Left colon (tissue), 2 donors: ENCODE measurements at places on chromosomes 4 and X.

DNA sequence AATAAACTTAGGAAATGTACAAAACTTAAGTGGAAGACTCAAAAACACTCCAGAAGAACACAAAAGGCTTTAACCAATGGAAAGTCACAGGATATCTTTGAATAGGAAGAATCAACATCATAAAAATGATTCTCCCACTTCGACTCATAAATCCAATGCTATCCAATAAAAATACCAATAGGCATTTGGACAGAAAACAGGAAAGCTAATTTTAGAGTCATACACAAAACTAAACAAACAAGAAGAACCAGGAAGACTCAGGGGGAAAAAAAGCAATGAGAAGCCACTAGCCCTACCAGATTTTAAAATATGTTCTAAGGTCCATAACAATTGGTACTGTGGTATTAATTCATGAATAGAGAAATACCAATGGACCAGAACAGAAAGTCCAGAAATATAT, 28.2 kb downstream of the SLC9A7 start:
- DNase-seq = no peak

DNA sequence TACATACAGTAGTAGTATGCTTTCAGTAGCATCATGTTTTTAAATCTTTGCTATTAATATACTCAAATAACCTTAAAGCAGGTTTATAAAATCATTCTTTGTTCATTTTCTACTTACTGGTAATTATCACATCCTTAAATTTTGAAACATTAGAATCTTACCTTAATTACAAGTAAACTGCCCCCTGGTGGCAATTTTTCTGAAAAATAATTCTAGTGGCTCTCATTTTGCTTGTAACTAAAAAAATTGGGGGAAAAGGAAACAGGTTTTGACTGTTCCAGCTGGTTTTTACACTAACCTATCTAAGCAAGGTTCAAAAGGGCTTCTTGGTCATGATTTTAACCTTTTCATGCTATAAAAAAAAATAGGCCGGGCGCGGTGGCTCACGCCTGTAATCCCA, 18.5 kb upstream of the DCAF4L1 start:
- no peak for DNase-seq

- no peak for DNase-seq
Measured at GRCh38 chr4:26647523-26648224, 63.8 kb downstream of the TBC1D19 start.

DNA sequence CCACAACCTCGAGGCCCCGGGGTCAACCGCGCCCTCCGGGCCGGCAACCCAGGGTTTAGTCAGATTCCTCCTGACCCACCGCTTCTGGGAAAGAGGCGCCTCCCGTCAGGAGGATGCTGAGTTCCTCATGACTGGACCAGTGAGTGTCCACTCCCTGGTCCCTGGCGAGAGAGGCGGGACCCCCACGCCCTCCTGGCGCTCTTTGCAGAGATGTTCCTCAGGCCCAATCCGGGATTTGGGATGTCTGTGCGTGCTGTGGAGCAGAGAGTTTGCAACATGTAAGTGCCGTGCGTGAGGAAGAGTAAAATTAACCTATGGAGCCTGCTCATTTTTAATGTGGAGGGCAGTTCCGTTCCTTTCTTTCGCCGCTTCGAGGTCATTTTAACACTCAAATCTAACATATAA, 824 bp upstream of the UGDH start:
- DNase-seq = no peak

- no peak for DNase-seq
Measured at GRCh38 chrX:68683580-68683979, 36.1 kb downstream of the STARD8 start.

DNA sequence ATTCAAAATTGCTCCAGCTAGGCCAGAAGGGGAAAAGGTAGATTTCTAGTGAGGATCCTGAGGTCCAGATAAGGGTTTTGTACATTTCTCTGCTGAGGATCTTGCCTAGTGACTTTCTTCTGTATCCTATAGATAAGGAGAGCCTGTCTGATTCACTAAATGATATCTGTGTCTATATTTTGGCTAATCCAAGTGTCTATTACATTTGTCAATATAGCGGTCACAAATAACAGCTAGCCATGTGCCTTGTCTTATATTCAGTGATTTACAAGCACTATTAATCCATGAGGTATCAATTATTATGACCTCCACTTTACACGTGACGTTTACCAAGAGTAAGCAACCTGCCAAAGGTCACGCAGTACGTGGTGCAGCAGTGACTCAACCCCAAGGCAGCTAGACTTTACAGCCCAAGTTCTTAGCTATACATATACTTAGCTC, 41.6 kb downstream of the TMEM165 start:
- no peak for DNase-seq

- DNase-seq = no peak
Measured at GRCh38 chrX:79281775-79282174, 85.4 kb downstream of the ITM2A start.

DNA sequence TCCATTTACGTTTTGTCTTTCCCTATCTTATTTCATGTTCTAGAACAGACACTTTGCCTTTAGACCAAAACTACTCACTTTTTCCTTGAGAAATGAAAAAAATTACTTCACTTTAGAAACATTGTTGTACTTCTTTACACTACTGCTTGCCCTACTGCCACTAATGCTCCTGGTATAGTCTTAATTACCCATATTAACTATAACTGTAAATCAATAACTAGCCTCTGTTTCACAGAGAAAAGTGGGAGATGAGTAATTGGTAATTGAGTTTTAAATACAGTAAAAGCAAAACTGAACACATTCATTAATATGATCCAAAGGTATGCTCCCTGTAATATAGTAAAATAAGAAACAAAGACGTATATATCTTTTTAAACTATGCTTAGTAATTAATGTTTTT, 111.1 kb upstream of the JADE1 start:
- no peak for DNase-seq

- no peak for DNase-seq
Measured at GRCh38 chr4:13445841-13446790, 38.0 kb downstream of the RAB28 start.

DNA sequence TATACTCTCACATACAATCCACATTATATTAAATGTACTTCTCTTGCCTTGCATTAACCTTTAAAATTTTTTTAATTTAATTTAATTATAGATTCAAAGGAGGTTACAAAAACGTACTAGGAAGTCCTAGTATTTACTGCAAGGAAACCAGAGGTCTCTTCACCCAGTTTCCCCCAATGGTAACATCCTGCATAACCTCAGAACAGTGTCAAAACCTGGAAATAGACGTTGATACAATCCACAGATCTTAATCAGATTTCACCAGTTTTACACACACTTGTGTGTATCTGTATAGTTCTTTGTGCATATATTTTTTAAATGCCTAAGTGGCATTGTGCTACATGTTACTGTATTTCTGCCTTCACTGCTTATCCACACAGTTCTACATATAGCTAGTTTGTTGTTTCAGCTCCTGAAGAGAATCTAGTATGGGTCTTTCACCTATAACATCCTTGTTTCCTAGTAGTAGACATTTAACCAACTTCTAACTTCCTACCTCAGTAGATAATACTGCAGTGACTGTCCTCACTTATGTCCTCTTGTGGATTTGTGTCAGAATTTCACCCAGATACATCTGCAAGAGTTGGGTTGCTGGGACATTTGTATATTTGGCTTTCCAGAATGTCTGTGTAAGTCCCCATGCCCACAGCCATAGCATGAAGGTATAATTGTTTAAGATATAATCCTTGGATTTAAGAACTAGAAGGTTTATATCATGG, 103.2 kb downstream of the NFKB1 start:
- no peak for DNase-seq

- no peak for DNase-seq
Measured at GRCh38 chr4:141294306-141294705, 73.6 kb downstream of the ZNF330 start.

- DNase-seq = no peak
Measured at GRCh38 chr4:76883147-76883546, 14.8 kb downstream of the SOWAHB start.

DNA sequence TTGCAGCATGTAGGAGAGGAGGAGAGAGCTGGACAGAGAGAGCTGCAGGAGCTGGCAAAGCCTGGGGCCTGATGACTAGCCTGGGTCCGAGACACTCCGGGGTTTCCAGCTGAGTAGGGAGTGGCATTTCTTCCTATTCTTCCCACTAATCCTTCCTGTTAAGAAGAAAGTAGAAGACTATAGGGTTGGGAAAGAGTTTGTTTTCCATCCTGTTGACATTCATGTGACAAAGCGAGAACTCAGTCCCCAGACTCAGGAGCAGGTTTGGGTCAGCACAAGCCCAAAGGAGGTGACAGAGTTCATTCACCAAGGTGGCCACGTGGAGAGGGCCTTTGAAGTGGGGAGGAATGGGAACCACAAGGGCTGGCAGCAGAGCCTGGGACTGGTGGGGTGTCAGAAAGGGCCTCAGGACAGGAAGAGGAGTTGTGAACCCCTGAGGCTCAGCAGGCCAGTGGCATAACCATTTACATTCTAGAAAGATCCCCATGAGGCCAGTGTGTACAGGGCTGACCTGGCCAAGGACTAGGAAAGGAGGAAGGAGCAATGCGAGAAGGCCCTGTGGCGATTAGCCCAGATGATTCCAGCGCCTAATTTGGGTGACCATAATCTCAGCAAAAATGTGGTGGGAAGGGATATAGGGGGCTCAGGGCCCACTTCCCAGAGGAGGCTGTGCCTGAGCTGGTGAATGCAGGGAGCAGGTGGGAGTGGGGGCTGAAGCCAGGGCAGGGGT, 3.3 kb upstream of the HAUS3 start:
- DNase-seq = no peak

GRCh38 chr4:171308661-171309060, 504.5 kb upstream of the GALNTL6 start:
- DNase-seq = no peak

DNA sequence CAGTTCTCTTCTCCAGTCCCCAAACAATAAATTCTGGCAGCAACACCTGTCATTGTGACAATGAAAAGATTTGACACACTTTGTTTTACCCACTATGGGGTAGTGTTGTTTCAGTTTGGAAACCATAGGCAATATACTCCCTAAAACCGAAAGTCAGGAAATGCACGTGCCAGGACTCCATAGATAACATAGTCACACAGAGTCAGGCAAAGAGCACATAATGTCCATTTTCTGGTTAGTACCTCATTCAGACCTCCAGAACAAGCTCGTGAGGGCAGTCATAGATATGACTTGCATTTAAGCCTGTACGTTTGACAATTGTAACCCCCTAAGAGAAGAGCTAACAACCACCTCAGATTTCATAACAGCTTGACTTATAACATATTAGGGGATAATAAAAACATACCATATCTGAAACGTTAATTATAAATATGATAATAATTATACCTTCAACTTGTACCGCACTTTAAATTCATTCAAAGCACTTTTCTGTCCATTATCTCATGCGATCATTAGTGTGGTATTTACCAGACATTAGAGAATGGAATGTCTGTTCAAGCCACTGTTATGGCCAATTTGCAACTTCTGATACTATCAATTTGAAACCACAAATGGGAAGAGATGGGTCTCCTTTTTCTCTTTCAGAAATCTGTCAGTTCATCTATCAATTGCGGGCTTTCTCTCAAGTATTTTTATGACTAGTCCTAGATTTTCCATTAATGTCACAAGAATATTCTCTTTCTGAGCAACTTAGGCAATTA, 147.4 kb downstream of the LDB2 start:
- no peak for DNase-seq

DNA sequence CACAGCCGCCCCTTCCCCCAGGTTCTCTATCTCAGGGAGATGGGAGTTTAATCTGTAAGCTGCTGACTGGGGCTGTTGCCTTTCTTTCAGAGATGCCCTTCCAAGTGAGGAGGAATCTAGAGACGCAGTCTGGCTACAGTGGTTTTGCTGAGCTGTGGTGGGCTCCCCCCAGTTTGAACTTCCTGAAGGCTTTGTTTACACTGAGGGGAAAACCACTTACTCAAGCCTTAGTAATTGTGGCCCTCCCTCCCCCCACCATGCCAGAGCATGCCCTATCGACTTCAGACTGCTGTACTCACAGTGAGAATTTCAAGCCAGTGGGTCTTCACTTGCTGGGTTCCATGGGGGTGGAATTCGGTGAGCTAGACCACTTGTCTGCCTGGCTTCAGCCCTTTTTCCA, 131.3 kb downstream of the FAAH2 start:
- no peak for DNase-seq

DNA sequence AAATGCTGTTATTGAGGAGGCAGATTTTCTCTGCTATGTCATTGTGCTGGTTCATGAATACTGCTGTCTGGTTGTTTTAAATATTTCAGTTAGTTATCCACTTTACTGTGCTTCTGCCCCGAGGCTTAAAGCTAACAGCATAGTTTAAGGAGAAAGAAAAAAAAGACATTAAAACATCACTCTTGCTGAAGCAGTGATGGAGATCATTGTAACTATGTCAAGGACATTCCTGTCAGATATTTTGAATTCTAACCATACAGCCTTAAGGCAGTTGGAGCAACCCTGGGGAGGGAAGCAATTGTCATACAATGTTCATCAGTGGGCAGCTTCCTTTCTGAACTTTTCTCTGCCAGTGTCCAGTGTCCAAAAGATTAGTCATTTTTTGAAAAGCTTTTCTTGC, 199.0 kb upstream of the DDX53 start:
- DNase-seq = no peak

DNA sequence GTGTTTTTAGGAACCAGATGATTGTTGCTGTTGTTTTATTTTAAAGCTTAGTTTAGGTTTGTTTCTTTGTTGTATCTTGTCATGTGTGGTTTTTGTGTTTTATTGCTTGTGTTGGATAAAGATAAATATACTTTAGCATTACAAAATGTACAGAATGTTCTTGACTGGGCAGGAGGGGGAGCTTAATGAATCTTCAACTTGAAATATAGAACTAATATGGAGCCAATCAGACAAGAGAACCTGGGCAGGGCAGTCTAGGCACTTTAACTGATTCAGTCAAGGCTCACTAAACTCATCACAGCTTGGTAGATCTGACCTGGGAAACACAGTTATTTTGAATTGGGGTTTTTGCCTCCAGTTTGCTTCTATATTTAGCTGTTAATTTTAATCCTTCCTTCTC, 304.2 kb downstream of the ARHGAP24 start:
- DNase-seq = no peak

- DNase-seq = no peak
Measured at GRCh38 chrX:19057856-19058255, 64.4 kb downstream of the ADGRG2 start.

DNA sequence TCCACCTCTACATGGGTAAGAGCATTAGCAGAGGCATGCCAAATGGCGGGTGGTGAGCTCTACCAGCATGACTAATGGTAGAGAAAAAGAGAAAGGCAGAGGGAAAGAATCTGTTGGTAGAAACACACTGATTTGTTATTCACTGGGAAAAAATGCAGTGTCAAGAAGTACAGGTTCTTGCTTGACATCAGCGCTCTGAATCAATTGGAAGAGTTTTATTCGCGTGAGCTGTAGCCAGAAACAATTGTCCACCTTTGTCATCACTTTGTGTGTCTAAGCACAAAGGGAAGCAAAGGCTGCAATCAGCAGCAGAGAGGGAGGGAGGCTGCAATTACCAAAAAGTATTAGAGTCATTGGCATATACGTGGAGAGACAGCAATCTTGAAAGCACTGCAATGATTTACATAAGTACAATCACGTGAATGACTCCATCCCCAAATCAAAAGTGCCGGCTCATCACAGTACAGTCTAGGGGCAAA, 67.7 kb upstream of the HS3ST1 start:
- no peak for DNase-seq

- DNase-seq = no peak
Measured at GRCh38 chrX:64925480-64925879, 50.8 kb downstream of the ZC4H2 start.
